Right ventricle myocardium inferior (tissue), 1 donor: ENCODE measurements at places on chromosomes 5 and 9. TPM values are rescaled to one million over a fixed set of nuclear protein-coding genes. Genes with fewer than 3 reads are reported as not detected.

GRCh38 chr9:113299800-113300292 lies 3.3 kb downstream of the RNF183 start:
- no peak for DNase-seq

- DNase-seq, result peak; percentile 67
These were observed 172.1 kb downstream of the PPP2R2B start for GRCh38 chr5:146706321-146706972.

GRCh38 chr9:130437011-130437789 lies 7.6 kb upstream of the ASS1 start:
- peak; percentile 37 for DNase-seq

DNA sequence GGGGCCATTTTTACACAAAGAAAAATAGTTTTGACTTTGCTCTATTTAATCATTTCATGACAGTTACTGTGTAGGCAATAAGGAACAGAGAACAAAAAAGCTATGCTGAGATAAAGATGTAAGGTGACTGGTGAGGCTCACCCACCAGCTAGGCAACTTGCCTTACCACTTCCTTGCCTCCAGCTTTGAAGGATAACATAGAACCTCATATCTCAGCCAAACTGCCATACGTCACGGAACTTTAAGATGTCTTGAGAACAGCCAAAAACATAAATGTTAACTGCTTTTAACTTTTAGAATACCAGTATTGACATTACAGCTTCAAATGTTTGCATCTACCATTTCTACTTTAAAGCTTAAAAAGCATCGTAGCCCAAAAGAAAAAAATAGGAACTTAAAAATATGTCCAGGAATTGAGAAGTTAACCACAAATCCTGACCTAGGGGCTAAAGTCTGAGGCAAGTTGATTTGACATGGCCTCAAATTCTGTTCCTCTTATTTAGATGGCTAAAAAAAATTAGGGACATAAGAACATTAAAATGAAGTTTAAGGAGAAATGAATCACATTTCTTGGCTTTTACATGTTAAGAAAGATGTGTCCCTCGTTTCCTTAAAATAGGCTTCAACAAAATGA lies 7.7 kb upstream of the GCNT4 start:
- DNase-seq, result no peak

Gene PCDHGB5
- 6.1 TPM for total RNA-seq

DNA sequence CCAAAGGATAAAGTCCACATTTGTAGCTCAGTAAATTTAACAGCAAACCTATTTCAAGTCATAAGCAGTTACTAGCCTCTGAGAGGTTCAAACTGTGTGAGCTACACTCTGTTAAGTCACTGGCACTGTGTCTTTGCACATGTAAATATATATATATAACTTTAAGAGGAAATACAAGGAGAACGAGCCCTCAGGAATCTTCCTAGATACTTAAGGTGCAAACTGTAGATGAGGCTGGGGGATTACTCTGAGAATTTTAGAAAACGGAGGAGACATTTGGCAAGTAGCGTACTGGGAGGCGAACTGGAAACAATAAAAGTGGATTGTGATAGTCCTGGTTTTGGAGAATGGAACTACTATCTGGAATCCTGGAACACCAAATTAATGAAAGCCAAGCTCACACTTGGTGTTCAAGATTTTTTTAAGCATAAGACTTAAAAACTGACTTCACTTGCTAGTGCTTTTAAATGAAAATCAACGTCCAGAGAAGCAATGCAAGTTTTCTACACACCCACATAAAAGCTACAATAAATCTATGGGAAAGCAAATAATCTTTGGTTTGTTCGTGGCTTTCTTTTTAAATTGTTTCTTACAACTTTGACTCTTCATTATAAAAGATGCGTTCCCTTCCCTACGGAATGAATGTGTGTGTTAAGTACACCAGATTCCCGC lies 1057.0 kb upstream of the DMAC1 start:
- no peak for DNase-seq

Gene NIPAL4
- not detected for total RNA-seq

Gene DMGDH
- total RNA-seq, result 2.0 TPM

- DNase-seq, result no peak
These were observed 118.8 kb upstream of the VLDLR start for GRCh38 chr9:2502760-2503159.

DNA sequence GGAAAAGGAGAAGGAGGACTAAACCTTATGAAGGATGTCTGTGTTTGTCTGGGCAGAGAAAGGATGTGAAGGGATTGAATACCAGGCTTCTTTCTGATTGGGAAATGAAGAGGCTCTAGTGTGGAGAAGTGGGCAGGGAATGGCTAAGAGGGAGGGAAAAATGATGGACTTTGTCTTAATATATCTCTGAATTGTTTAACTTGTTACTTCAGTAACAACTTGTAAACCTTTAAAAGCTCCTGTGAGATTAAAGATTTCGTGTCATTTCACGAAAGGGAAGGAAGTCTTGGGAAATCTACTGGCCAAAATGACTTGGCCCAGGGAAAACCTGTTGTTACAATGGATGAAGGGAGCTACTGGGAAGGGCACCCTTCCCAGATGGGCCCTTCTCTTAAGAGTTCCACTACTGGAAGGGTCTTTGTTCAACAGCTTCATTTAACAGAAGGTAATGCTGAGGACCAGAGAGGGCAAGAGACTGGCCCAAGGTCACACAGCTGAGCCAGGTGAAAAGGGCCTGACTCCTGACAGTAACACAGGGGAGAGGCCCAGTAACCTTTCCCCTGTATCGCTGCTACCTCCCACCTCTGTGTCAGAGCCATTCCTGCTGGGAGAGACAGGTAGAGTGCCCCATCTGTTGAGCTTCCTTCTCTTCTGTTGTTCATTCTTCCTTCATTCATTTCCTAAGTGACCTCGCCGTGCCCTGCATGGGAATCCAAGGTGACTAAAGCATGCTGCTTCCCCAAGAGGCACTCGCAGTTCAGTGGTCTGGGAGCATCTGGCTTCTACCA lies 5.1 kb upstream of the TCOF1 start:
- DNase-seq, result no peak

Gene HAND1
- 29.8 TPM for total RNA-seq

DNA sequence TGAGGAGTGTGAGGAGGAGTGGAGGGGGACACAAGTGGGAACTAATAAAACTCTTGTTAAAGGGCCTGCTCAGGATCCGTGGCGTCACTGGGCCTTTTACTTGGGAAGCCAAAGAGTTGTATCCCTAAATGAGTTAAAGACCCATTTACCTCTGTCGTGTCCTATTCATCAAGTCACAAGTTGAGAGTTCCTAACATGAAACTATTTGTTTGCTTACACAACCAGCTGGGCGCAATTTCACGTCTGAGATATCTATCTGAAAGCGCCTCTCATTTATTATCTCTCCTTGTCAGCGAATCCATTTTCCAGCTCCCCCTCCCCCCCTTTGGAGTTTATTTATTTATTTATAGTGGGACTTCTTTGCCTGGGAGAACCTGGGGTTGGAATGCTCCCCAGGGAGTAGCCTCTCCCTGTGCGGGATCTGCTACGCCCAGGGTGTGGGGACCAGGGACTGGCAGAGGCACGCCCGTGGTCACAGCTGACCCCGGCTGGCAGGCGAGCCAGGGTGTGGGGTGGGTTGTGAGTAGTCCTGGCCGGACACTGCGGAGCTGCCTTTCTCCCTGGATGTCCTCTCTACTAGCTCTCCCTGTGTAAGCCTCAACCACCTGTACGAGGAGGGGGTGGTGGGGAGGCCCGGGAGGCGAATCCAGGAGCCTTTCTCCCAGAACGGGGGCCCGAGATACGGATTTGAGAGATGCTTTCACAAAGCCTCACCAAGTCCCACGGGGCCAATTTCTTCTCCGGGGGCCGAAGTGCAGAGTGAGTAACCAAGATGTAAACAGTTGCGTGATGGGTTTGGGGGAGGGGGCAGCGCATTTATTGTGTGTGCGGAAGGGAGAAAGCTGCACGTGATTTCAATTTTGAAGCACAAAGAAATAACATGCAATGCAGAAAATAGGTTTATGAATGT lies 15.3 kb downstream of the NR2F1 start:
- peak; percentile 34 for DNase-seq

Gene PDE8B
- total RNA-seq, result 1.0 TPM

Gene PLPP7
- 107 TPM for total RNA-seq

GRCh38 chr9:20805766-20806165 lies 121.7 kb downstream of the FOCAD start:
- DNase-seq, result no peak

Gene SLC6A7
- total RNA-seq, result not detected

DNA sequence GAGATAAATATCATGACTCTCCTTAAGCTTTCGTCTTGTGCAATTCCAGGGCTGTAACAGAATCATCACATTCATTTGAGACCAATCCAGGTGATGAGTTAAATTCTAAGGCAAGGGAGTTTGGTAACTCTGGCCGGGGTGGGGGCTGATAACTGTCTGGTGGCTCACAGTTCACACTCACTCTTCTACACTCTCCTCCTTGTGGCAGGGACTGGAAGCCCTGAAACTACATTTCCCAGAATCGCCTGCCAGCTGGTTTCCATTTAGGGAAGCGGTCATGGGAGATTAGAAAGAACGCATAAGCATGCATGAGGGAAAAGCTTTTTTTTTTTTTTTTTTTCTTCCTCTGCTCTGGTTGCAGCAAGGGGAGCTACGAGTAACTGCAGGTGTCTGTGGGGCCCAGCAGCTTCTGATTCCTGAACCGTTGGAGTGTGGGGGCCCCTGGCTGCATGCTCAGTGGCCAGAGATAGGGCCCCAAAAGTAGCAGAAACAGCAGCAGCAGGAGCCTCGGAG lies 154.8 kb upstream of the TBC1D2 start:
- no peak for DNase-seq

DNA sequence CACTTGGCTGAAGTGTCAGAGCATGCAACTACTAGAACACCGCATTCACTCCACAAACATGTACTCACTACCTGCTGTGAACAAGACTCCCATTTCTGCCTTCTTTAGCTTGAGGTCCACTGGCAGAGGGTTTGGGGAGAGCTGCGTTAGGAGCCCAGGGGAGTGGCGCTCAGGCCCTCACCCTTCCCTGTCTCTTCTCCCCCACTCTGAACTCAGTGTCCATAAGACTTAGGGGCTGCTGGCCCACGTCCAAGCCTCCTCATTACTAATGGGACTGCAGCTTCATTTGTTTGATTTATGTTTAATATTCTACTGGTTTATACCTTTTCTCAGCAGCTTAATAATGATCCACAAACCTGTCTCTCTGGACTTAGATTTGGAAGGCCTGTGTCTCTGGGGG lies 70.9 kb downstream of the HSPA4 start:
- DNase-seq, result no peak

Gene TMEM215
- total RNA-seq, result not detected

GRCh38 chr5:100772548-100772947 lies 130.5 kb downstream of the ST8SIA4 start:
- no peak for DNase-seq

DNA sequence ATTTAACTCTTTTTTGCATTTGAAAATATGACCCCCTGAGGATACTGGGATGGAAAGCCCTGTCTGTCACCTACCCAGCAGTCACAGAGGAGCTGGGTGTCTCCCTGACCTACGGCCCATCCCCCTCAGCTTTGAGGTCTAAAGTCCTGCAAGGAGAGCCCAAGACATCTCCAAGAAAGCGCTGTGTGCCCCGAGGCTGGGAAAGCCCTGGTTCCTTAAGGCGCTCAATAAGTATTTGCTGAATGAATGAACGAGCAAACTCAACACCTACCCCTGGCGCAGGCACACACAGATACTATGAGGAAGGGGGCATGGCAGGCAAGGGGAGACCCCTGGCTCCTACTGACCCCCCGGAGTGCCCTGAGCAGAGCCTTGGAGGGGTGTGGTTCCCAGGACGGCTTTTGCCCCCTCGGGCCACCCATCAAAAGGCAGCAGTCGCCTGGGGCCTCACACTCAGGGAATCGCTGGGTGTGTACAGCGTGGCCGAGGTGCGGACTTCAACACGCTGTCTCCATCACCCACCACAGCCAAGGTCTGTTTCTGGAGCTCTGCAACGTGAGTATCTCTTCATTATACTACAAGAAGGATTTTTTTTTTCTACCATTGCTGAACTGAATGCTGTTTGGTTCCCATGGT lies 211.6 kb downstream of the ERCC6L2 start:
- no peak for DNase-seq

DNA sequence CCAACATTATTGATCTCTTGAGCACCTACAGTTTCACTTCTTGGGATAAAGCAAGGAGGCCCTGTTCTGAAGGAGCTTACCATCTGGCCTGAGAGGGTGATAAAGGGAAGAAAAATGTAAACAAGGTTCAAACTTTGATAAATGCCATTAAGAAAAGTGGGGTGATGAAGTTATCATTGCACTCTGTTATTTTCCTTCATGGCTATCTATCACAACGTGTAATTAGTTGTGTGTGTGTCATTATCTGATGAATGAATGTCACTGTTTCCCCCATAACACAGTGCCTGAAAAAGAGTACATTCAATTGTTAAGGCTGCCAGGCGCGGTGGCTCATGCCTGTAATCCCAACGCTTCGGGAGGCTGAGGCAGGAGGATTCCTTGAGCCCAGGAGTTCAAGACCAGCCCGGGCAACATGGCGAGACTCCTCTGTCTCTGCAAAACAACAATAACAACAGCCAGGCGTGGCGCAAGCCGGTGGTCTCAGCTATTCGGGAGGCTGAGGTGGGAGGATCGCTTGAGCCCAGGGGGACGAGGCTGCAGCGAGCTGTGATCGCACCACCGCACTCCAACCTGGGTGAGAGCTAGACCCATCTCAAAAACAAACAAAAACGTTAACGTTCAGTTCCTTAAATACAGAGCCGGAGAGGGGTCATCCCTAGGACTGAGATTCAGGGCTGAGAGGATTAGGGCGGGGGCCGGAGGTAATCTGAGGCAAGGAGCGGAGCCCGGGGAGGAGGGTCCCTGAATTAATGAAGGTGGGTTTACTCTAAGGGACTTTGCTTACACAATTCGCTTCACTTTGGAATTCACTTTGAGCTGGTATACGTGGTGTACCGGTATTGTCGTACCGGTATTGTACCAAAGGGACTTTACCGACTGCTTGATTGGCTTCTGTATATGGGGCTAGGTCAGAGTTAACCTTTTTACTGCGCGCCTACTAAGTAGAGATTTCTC lies 917 bp downstream of the NHP2 start:
- no peak for DNase-seq

Gene LAMC3
- total RNA-seq, result 0.22 TPM

Gene ITGA2
- 0.78 TPM for total RNA-seq

DNA sequence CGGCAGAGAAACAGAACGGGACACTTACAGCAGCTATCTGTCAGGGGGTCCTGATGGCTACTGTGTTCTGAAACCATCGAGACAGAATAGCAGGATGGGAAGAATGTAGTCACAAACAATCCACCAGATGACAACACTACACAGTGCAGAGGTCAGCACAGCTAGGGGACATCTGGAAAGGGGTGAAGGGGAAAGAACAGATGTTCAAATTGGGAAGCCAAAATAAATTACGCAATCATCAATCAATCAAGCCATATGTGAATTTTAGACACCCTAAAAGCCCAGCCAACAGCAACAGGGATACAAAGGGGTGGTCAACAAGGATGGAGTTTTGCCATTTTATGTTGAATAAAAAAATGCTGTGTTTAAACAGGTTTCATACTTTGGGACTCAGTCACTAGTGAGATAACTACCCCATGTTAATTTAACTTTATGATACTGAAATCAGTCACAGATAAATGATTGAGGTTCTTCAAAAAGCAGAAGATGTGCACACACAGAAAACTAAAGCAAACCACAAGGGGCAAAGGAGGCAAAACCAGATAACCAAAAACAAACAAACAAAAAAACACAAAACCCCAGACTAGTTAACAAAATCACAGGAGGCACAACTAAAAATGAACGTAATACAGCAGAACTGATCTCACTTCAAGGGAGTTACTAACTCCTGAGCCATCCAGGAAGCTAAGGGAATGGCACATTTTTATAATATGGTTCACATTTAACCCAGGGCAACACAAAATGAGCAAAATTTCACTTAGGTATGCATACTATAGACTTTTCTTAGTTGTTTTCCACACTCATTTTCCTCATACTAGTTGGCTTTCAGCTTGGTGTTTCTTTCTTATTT lies 65.9 kb downstream of the HABP4 start:
- no peak for DNase-seq
